NCI-H748 treated with DMSO at 0.1 percent for 48 hours (cell line): ENCODE measurements at places on chromosomes 12 and 14.

- DNase-seq = no peak
Measured at GRCh38 chr12:21551841-21552465, 25.9 kb downstream of the SPX start.

- no peak for DNase-seq
Measured at GRCh38 chr12:76623931-76624330, 64.4 kb upstream of the OSBPL8 start.

- peak; percentile 38 for DNase-seq
Measured at GRCh38 chr12:67355428-67356379, 86.5 kb downstream of the CAND1 start.

- DNase-seq = no peak
Measured at GRCh38 chr12:10408842-10409241, 715 bp downstream of the KLRC4 start.

DNA sequence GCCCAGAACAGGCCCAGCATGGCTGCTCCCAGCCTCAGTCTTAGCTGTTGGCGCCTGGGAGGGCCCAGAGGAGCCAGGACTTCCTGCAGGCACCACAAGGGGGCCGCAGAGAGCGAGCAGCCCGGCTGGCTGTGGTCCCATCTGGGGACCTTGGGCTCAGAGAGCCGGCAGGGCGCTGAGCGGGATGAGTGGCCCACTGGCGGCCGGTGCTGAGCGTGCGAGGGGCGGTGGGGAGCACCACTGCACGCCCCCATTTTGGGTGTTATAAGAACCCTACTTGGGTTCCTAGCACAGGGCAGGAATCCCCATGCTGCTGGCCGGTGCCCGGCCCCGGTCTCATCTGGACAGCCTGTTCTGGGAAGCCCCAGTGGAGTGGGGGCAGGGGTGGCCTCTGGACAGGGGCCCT lies 25.9 kb upstream of the CRIP2 start:
- DNase-seq = no peak

- DNase-seq = no peak
Measured at GRCh38 chr14:106174206-106174605, 647.8 kb downstream of the TMEM121 start.

DNA sequence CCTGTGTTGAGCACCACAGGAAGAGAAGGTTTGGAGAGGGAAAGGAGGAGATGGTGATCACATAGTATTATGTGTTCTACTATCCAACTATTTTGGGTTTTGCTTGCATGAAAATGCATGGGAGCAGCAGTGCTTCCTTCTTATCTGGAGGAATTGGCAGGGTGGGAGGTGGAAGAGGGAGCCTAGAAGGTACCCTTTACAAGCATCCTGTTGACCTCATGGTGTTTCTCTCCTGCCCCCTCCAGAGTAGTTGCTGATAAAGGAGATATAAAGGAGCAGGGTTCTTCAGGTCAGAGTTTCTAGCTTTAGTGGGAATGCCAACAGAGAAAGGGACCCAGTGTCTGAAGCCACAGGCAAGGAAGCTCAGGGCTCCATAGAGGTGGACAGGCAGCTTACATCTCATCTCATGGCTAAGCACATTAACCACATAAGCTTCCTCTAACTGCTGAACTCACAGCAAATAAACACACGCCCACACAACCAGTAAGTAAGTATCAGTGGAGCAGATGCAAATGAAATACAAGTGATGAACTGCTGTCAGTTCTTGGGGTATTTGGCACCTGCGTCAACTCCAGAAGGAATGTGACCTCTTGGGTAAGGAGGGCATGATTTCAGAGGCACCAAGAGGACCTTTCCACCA lies 174.2 kb upstream of the SLC38A2 start:
- DNase-seq = no peak
